NCI-H1092 (cell line): ENCODE measurements at places on chromosomes 13 and 19.

DNA sequence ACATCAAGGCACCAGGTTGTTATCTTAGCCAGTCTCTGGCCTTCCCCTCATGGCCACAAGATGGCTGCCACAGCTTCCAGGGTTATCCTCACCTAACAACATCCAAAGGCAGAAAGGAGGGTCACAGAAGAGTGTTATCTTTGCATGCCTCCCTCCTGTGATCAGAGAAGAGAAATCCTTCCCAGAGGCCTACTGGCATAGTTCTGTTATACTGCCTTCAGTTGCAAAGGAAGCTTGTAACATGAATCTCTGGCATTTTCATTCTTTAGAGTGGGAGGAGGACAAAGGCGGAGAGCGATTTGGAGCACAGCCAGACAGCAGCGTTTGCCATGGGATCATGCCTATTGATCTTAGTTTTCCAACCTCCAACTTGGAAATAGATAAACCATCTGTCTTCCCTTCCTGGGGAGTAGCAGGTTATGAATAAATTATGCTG lies 135.7 kb downstream of the DNAJC15 start:
- peak; percentile 10 for DNase-seq

GRCh38 chr19:40552848-40553247 lies 23.8 kb upstream of the SHKBP1 start:
- no peak for DNase-seq

GRCh38 chr19:58400316-58400915 lies 5.0 kb downstream of the RNF225 start:
- peak; percentile 17 for DNase-seq

GRCh38 chr13:41188584-41188983 lies 5.8 kb downstream of the KBTBD7 start:
- DNase-seq = no peak

DNA sequence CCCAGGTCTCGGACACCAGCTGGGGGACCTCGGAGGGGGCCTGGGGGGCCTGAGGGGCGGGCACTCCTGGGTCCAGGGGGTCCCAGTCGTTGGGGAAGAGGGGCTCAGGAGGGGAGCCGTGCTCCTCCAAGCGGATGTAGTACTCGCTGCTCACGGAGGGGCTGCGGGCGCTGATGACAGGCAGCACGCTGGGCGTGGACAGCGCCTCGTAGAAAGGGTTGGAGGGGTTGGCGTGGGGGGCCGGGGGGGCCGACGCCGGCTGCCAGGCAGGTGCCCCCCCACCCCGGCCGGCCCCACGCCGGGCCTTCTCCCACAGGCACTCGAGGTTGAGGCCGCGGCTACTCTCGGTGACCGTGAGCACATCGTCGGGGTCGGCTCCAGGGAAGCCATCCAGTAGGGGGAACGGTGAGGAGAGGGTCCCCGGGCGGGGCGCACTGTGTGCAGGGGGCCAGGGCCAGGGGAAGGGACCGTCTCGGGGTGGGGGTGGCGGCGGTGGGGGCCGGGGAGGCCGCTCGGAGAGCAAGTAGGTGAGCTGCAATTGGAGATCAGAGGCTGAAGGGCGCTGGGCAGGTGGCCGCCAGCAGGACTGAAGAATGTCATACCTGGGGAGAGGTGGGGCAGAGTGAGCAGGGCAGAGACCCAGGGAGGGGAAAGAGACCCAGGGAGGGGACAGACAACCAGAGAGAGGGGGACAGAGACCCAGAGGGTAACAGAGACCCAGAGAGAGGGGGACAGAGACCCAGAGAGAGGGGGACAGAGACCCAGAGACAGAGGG lies 12.1 kb downstream of the LMTK3 start:
- no peak for DNase-seq

DNA sequence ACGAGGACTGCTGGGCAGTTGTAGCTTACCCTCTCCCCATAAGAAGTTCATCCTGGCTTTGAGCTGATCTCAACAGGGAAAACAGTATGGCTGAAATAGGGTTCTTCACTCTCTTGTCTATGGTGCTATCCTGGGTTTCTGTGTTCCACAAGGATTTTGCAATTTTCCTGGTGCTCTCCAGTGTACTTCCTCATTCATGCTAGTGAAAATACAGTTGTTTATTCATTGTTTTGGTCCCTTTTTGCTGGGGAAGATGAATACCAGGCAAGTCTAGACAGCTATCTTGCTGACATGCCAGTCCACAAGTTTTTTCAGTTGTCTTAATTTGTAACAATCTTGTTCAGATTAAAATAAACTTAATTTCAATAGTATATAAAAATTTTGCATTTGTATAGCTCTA lies 306.5 kb downstream of the DLEU7 start:
- DNase-seq = no peak

DNA sequence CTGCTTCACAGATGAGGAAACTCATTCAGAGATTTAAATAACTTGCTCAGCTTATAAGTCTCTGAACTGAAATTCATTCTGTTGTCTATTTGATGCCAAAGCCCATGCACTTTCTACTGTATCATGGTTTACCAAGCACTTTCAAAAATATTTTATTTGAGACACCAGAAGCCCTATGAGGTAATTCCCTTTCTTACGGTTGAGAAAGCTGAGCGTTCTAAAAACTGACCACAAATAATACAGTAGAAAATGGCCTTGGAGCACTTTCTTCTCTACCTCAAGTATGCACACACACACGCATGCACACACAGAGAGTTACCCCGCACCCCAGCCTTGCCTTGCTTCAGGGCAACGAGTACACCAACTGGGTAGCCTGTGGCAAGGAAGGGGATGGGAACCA lies 228.5 kb downstream of the RFC3 start:
- DNase-seq = no peak

DNA sequence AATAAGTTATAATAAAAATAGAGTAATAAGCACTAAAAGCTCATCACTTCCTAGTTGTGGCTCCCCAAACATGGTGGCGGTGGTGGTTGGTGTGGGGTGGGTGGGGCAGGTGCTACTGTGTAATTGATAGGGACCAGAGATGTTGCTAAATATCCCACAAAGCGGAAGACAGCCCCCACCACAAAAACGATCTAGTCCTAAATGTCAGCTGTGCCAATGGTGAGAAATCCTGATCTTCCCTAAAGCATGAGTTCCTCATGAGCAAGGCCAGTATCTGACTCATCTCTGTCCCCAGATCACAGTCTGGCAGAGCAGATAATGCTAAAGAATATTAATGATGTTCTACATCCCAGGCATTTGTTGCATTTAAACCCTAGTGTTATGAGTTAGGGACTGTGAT lies 1.9 kb upstream of the EDDM13 start:
- no peak for DNase-seq

- DNase-seq = no peak
Measured at GRCh38 chr19:4640247-4641000, 1.1 kb downstream of the TNFAIP8L1 start.
